ENCODE measurements at places on chromosomes 7 and 10.

GRCh38 chr10:34240039-34240438, 575.1 kb downstream of the PARD3 start:
- DNase-seq, result no peak

GRCh38 chr10:32111585-32111984, 55.4 kb upstream of the KIF5B start:
- no peak for DNase-seq

- DNase-seq, result no peak
Observed at GRCh38 chr7:13165854-13166253, 478.4 kb downstream of the ARL4A start.

DNA sequence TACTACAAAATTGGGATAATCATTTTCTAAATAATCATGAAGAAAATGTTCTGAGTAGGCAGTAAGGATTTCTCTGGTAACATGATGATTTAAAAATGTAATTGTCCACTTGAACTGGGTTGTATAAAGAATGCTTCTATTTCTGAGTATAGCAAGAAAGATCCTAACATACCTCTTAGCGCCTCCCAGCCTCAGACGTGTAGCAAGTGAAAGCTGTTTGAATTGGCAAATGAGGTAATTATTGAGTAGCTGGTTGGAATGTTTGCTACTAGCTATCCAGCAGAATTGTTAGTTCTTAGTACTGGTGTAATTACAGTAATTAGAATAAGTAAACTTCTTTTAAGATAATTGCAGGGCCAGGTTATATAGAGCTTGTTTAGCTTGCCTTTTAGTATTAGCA, 47.9 kb downstream of the SEPTIN7 start:
- DNase-seq, result no peak

GRCh38 chr10:50224330-50224952, 26.9 kb downstream of the ASAH2 start:
- peak; percentile 65 for DNase-seq

GRCh38 chr7:53325061-53325460, 289.6 kb downstream of the POM121L12 start:
- DNase-seq, result no peak

DNA sequence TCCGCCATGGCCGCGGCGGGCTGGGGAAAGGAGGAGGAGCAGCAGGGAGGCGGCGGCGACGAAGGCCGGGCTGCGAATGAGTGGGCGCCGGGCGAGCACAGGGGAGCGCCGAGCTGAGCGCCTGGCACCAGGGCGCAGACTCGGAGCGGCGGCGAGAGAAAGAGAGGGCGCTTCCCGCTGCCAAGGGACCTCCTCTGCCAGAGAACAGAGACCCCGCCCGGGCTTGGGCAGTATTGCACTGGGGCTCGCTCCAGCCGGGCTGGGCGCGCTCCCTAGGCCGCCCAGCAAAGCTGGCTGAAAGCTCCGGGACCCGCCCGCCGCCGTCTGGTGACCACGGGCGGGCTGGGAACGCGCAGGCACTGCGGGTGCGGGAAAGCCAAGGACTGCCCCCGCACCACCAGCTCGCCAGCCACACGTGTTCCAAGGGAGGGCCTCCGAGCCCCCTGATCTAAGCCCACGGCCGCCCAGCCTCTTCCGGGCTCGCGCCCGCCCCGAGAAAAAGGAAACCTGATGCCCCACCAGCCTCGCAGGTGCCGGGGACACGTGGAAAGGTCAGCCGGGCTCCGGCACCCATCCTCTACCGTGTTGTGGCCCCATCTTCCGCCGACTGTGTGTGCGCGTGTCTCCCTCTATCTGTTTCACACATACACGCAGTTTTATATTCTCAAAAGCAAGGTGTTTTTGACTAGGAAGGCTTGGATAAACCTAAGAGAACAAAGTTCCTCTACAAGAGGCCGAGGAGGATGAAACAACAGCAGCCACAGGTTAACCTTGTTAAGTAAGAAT, at the start of gene CCDC6:
CCDC6 (minus strand) TSS at position 140 of the 786 bp plus-strand sequence; CDS start at position 8, 132 bp downstream.
- DNase-seq, result peak; percentile 97

DNA sequence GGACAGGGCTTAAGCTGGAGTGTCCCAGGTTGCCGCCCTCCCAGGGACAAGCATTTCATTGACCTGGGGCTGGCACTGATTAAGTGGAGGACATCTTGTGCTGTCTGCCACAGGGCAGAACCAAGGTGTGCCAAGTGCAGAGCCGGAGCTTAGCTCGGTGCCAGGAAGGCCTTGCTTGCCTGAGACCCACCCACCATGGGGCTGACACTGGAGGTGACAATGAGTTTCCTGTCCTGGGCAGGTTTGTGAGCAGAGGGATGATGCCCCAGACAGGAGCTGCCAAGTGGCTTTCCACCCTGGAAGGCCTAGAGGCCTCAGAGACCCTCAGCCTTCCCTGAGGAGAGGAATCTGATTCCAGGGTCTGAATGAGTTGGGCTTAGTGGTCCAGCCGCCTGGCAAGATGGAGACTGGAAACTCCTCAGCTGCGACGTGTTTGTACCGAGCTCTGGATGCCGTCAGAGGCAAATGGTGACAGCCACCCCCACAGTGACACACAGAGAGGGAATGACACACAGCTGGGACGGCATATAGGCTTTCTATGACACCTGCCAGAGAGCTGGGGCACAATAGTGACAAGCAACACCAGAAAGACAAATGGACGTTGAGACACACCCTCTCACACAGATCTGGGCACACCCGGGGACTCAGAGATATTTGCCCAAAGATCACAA, 2.6 kb downstream of the ADCYAP1R1 start:
- DNase-seq, result no peak

GRCh38 chr7:24874791-24875190, 105.2 kb downstream of the OSBPL3 start:
- no peak for DNase-seq

- DNase-seq, result no peak
Observed at GRCh38 chr7:139899328-139899955, 70.4 kb downstream of the TBXAS1 start.

- no peak for DNase-seq
Observed at GRCh38 chr10:130761032-130761575, 550.4 kb downstream of the TCERG1L start.

DNA sequence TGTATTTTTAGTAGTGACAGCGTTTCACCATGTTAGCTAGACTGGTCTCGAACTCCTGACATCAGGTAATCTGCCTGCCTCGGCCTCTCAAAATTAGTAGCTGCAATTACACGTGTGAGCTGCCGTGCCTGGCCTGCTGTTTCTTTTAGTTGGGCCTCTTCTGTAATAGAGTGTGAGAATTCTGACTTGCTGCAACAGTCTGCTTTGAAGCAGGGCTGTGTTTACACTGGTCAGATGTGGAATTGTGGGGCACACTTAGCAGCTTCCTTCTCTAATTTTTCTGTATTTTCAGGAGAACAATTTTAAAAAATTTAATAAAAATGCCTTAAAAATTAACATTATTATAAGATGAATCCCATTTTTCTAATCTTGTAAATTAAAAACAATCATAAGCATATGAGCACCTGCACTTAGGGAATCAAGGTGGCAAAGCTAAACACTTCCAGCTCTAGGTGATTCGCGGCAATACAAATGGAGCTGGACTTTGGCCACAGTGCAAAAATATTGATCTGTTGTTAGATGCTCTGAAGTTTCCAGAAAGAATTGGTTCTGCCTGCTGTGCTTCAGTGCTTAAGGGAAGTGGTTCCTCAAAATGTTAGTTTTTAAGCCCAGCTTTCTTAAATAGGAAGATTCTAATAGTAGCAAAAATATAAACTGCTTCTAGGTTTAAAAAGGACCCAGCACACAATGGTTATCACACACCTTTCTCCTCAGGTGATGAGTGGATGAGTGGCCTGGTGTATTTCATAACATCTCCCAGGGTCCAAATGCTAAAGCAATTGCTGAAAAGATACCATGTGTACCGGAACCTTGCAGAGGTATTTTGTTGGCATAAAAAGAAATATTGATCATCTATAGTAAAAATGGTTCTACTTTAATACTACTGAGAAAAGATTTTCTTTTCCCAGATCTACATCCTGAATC, 63.5 kb upstream of the ATRNL1 start:
- no peak for DNase-seq

GRCh38 chr7:14836571-14837189, 65.9 kb downstream of the DGKB start:
- no peak for DNase-seq

DNA sequence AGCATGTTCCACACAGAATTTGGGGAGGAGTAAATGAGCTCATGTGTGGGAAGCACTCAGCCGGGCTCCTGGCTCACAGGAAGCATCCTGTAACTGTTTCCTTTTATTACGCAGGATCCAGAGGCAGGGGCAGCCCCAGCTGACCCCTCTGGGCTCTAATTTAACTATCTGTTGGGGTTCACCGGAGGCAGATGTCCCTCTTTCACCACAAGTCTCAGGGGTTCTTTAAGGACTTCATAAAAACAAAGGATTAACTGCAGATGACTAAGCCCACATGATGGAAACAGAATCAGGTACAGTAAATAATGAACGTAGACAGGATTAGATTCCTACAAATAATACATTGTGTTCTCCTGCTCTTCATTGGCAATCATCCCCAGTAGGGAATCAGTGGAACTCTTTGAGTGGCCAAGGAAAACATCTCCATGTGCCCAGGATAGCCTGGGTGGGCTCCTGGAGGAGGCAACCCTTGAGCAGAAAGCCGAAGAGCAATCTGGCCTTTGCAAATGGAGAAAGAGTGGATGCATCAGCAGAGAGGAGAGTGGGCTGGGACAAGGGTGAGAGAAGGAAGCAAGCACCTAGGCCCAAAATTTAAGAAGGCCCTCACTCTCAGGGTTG, 24.6 kb downstream of the TBXAS1 start:
- peak; percentile 79 for DNase-seq

DNA sequence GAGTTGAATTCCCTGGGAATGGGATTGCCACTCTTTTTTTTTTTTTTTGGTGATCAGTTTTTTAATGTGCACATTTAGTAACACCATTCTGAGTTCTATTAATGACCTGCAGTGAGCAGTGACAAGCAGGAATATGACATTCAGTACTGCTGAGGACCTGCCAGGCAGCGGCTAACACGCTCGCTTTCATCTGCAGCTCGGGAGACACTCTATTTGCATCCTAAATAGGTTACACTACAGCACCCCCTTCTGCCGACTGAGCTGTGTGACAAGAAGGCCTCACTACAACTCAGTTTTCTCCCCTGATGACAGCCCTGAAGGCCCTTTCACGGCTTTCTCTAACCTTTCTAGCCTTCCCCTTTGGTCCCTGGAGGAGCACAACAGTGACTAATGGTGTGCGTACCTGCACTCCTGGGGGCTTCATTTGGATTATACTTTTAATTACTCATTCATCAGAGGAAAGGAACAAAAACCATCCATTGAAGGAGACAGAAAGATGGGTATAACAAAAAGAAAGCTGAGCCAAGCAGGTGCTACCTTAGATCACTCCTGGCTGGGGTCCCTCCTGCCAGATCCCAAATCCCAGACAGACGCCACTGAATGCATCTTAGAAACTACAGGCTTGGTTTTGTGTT, 872.4 kb downstream of the LRMDA start:
- peak; percentile 73 for DNase-seq

GRCh38 chr7:102398543-102398942, 2.4 kb downstream of the PRKRIP1 start:
- DNase-seq, result no peak

DNA sequence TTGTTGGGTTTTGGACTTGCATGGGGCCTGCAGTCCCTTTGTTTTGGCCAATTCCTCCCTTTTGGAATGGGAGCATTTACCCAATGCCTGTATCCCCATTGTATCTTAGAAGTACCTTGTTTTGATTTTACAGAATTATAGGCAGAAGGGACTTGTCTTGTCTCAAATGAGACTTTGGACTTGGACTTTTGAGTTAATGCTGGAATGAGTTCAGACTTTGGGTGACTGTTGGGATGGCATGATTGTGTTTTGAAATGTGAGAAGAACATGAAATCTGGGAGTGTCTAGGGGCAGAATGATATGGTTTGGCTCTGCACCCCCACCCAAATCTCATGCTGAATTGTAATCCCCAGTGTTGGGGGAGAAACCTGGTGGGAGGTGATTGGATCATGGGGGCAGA, 76.8 kb upstream of the MKI67 start:
- no peak for DNase-seq

- peak; percentile 55 for DNase-seq
Observed at GRCh38 chr10:72697716-72698115, 5.8 kb downstream of the MCU start.

DNA sequence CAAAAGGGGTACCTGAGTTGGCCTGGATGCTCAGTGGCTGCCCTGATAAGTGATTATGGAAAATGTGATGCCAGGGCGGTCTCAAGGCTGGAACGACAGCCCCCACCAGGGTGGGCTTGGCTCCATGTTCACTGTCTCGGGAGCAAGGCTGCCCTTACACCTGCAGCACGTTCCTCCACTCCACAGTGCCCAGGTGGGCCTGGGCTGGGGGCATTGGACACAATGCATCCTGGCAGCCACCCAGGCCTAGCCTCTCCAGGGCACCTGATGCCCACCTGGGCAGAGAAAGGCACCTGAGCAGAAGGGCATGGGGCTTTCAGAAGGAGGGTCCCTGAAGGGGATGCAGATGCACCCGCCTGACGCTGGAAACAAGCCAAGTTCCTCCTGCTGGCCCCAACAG, 548.3 kb downstream of the DNAJB6 start:
- DNase-seq, result no peak

GRCh38 chr7:97390915-97391593, 273.6 kb downstream of the SDHAF3 start:
- no peak for DNase-seq

DNA sequence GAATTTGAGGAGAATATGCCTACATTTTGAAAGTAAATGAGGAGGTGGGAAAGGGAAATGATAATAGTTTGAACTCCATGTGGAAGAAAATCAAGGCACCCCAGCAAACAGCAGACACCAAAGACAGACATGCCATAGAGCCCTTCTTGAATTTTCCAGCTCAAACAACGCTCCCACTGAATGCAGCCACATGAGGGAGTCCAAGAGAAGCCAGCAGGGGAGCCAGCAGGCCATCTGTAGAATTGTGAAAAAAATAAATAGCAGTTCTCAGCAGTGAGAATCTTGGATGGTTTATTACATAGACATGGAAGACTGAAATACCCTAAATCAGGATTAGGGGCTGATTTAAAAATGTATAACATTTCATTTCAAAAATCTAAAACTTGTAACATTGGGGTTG, 1567.3 kb upstream of the LRRTM3 start:
- no peak for DNase-seq

DNA sequence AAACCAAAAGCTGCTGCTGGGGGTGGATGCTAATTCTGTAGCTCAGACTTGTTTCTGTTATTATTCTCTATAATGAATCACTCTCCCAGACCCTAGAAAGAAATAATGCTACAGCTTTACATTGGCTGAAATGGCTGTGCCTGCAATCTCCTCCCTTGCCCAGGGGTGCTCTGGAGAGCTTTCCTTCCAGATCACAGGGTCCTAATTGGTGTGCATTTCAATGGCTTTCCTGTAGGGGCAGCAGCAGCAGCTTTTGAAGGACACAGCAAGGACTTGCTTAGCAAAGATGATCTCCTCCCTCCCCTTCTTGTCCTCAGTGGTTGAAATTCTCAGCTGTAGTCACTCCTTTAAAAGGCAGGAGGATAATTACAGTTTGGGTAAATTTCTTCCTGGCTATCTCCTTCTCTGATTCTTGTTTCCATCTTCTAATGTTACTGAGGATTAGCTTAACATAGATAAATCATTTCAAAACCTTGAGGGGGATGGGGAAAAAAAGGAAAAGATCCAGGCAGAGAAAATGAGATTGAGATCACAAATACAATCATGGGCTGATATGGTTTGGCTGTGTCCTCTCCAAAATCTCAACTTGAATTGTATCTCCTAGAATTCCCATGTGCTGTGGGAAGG, 120.2 kb upstream of the CTTNBP2 start:
- DNase-seq, result peak; percentile 24
